Progenitor cell of endocrine pancreas (in vitro differentiated cells): ENCODE measurements at places on chromosomes 5 and 9.

- no peak for DNase-seq
Measured at GRCh38 chr9:116234081-116234480, 80.5 kb downstream of the PAPPA start.

- DNase-seq: no peak
Measured at GRCh38 chr5:154202379-154203260, 12.1 kb downstream of the GALNT10 start.

GRCh38 chr5:107512029-107512428 lies 158.7 kb downstream of the EFNA5 start:
- DNase-seq: no peak

GRCh38 chr9:135000647-135001245 lies 83.0 kb upstream of the FCN1 start:
- DNase-seq: no peak

- DNase-seq: no peak
Measured at GRCh38 chr5:154714266-154714986, 40.8 kb upstream of the LARP1 start.

DNA sequence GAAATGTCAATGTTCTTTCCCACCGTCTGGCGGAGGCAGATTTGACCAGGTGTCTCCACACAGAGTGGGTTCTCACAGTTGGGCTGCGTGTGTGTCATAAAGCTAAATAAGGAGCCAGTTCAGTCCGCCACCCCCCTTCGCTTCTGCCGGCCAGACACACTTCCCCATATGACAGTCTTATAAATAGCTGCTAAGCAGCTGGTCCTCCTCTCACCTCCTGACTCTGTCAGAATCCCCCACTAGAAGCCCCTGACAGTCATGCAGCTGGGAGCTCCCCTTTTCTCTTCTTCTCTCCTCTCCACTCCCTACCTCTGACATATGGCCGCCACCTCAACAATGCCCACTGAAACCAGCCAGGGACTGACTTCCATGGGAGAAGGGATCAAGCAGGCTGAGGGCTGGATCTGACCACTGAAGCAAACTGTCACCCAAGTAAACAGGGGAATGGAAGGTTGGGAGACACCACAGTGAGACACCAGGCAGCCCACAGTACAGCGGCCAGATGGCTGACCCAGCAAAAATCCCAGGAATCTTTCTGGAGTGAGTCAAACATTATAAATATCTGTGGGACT lies 141.9 kb upstream of the EFNA5 start:
- no peak for DNase-seq

DNA sequence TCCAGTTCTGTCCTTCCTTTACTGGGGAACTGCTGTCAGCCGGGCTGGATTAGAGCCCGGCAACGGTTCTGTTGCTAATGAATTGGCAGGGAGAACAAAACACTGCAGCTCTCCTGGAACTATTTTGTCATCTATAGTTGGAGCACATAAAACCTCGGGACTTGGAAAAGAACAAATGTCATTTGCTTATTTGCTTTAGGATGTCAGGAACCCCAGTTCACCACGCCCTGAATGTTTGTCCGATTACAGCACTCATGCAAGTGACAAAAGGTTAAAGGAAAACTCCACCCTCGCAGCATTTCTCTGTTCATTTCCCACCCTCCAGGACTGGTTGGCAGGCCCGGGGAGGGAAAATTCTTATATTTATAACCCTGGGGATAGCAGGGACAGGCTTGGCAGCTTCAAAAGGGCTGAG lies 66.4 kb upstream of the PLPP1 start:
- no peak for DNase-seq

DNA sequence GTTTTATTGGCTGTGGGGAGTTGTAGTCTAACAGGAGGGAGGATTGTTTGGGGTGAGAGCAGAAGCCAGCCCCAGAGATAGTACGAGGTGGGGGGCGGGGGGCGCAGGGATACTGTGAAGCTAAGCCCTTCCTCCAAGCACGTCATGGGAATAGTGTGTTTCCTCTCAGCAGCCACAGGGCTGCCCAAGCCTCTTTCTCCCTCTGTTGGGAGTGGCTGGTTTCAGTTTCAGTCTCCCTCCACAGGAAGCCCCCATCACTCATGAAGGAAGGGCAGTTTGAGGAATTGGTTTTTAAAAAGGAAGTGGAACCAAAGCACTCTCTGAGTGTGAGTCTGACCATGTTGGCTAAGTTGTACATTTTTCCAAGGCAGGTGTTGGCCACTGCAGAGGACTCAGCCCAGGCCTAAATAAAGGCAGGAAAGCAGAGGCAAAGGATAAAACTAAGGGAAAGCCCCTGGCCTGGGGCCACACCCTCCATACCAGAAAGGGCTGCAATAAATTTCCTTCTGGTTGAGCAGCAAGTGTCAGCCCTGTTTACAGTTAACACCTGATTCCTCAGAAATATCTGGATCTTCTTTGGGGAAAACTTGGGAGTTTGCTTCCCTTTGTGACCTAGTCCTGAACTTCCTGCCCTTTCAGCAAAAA lies 3.2 kb downstream of the RAB24 start:
- no peak for DNase-seq

GRCh38 chr5:137506296-137506695 lies 7.2 kb upstream of the SPOCK1 start:
- DNase-seq: no peak

DNA sequence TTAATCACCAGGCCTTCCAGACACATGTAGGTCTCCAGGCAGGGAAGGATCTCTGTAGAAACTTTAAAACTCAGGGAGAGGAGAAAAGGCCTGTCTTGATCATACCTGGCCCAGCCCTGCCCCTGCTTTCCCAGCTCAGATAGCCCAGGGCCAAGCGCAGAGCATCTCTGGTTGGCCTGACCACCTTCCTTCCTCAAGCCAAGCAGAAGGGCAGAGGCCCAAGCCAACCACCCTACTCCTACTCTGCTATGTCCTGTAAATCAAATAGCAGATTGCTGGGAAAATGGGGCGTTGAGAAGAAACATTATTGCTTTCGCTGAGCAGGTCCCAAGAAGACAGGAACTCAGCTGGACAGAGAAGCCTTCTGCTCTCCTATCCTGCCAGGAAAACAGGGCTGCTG lies 14.3 kb downstream of the ENHO start:
- no peak for DNase-seq
